Placental pericyte (primary cell): ENCODE measurements at places on chromosomes 11 and 22. TPM values are rescaled to one million over a fixed set of nuclear protein-coding genes. Genes with fewer than 3 reads are reported as not detected.

The DRD4 gene
- total RNA-seq, result 0.22 TPM in 1 of 2 replicates, not detected in the other

The IL18 gene
- total RNA-seq, result 2.9 and 18.8 TPM in 2 replicates

The SOX10 gene
- not detected in 2 replicates for total RNA-seq

The TNNT3 gene
- not detected in 2 replicates for total RNA-seq

The ESAM gene
- 0.22 and 2.7 TPM in 2 replicates for total RNA-seq

The TANGO2 gene
- total RNA-seq, result 54.1 and 57.1 TPM in 2 replicates

The RPS19BP1 gene
- 47.8 and 51.4 TPM in 2 replicates for total RNA-seq
